ENCODE measurements at places on chromosomes 16 and 17. TPM values are rescaled to one million over a fixed set of nuclear protein-coding genes. Genes with fewer than 3 reads are reported as not detected.

The KCNJ16 gene
- not detected for polyA plus RNA-seq

DNA sequence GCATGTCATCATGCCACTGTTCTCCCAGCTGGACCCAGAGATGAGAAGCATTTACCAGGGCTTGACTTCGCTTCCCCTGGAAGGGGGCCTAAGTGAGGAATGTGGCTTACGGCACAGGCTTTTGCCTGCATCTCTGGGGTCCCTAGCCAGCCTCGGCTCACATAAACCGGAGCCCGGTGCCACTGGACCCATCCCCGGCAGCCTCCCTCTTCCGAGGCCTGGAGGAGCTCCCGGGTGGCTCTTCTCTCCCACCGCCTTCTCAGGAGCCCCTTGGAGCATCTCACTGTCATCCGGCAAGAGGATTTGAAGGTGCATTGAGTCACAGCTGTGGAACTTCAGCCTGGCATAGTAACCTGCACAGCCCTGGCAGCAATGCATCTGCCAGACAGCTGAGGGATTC, 29.9 kb upstream of the TBX2 start:
- no peak for DNase-seq

DNA sequence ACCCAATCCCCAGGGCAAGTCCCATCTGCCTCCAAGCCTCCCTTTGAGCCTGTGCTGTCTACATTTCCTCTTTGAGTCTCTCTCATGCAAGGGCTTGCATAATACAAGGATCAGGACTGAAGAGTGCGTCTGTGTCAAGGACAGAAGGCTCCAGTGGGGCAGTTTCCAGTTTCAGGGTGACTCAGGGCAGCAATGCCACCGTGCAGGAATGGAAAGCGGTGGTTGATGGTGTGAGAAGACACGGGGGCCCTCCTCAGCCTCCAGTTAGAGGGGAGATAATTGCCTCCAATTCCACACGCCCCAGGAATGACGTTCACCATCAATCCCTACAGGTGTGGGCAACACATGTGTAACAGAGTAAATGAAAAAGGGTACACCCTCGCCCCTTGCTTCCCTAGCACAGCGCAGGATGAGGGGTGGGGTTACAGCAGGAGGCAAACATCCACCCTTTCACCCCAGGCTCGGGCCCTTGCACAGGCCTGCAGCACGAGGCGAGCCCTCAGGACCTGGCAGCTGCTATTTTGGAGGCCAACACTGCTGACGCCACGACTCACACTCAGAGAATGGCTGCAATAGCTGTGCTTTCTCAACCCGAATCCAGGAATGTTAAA, 24.8 kb upstream of the SLC25A19 start:
- no peak for DNase-seq

The PPP1R1B gene
- polyA plus RNA-seq: not detected

GRCh38 chr17:50149417-50150353, 792 bp downstream of the PPP1R9B start:
- DNase-seq: no peak

DNA sequence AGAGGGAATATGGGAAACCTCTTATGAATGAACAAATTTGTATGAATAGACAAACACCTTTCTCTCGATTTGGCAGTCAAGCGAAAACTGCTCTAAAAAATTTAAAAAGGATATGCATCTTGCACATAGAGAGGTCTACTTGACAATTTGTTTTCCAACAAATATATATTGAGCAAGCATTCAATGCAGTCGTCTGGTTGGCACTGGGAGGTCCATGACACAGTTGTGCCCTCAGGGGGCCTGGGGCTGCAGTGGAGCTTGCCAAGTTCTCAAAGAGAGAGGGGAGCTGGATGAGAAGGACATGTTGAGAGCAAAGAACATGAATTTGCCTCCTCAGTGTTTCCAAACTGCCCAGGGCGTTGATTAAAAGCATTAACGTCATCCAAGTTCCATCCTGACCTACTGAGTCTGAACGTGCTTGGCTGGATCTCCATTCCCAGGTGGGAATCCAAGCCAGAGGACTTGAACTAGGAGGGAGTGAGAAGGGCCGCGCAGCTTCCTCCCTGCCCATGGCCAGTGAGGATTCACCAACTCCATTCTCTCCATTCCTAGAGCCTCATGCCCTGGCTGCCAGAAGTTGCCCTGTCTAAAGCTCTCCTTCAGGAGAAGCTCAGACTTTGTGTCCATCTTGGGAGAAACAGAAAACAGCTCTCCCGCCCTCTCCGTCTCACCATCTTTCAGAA, 24.5 kb downstream of the TBX2 start:
- DNase-seq: no peak

The NARF gene
- 82.4 TPM for polyA plus RNA-seq

DNA sequence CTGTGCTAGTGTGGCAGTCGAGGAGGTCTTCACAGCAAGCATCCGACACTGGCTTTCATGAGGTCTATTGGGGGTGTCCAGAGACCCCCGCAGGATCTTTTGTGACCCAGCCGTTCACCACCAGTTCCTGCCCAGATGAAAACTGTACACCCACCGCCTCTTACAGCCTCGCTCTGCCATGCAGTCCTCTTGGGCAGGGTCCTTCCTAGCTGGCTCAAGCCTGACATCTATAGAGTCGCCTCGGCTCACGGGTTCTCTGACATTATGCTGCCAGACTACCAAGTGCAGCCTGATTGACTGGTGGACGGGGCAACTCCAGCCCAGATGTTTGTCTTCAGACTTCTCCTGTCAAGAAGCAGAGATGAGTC, 14.6 kb upstream of the CLEC10A start:
- DNase-seq: no peak

DNA sequence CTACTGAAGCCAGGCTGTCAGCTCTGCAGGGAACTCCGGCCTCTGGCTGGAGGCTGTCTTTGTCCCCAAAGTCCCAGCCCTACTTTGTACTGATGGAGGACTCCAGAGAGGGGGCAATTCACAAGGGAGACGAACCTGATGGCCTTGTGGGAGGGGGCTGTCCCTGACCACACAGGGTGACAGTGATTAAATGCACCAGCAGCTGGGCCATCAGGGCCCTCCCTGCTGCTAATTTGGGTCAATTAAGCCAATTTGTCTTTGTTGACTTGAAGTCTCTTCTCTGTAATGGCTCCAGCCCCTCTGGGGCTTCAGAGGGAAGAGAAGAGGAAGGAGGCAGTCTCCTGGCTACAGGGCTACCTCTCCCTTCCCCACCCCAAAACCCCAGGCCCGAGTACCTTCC, 22.0 kb downstream of the TMEM132E start:
- DNase-seq: no peak

The DNAH9 gene
- polyA plus RNA-seq: not detected

DNA sequence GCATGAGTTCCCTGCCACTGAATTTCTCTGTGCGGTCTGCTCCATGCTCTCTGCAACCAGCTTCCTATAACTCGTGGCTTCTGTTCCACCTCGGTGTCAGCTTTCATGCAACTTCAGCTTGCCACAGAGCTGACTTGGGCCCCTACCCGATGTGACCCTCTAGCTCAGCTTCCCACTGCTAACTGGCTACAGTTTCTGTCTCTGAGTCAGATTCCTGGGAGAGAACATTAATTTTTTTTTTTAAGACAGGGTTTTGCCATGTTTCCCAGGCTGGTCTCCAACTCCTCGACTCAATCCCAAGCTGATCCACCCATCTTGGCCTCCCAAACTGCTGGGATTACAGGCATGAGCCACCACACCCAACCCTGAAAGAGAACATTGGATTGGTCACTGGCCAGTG, 35.5 kb upstream of the PSMD7 start:
- DNase-seq: no peak

DNA sequence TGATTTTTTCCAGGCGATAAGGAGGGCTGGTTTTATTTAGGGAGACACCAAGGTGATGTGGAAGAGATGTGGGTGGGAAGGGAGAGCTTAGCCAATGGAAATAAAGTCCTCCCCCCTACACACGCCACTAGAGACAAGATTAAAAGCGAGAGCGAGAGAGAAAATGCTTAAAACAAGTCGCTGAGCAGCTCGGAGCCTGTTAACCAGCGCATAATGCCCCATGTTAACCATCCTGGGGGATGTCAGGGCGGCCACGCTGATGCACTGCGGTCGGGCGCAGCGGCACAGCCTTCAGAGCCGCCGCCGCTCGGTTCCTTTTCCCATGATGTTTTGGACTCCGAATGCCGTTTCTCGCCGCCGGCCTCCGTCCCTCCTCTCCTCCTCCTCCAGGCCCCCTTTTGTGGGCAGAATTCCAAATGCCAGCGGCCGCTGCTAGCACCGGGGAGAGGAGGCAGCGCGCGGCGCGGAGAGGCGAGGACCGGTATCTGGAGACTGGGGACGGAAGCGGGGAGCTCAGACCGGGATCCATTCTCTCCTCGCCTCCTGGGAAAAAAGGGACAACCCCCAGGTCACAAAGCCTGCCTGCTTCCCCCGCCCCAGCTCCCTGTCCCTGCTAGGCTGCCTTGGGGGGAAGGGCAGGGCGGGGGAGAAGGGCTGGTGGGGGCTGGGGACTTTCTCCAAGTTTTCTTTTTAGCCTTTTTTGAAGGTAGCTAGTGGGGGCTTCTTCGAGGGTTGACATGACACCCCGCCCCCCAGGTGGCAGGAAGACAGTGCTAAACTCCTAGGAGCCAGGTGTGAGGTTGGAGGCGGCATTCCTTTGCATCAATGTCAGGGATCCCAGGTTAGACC, 98.1 kb upstream of the CCL2 start:
- no peak for DNase-seq
